ENCODE measurements at places on chromosomes 13 and 19.

GRCh38 chr19:18846862-18847548 lies 15.2 kb downstream of the UPF1 start:
- peak; percentile 57 for DNase-seq

DNA sequence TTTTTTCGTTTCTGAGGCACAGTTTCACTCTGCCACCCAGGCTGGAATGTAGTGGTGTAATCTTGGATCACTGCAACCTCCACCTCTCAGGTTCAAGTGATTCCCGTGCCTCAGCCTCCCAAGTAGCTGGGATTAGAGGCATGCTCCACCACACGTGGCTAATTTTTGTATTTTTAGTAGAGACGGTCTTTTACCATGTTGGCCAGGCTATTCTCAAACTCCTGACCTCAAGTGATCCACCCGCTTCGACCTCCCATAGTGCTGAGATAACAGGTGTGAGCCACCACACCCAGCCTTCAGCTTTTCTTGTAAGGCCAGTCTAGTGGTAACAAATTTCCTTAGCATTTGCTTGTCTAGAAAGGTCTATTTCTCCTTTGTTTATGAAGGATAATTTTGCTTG lies 46.2 kb downstream of the ZNF568 start:
- no peak for DNase-seq

- no peak for DNase-seq
These were observed 8.2 kb downstream of the NDUFA11 start for GRCh38 chr19:5895409-5895808.

DNA sequence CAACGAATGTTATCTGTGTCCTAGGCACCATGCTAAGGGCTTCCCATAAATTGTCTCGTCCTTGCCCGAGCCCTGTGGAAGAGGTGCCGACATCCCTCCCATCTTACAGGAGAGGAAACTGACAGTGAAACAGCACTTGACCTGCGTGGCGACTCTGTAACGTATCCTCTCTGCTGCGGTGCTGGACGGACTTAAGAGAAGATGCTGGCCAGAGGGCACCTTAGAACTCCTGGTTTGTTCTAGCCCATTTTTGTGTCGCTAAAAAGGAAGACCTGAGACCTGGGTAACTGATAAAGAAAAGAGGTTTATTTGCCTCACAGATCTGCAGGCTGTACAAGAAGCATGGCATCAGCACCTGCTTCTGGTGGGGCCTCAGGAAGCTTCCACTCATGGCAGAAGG lies 68.6 kb downstream of the KCTD15 start:
- no peak for DNase-seq

DNA sequence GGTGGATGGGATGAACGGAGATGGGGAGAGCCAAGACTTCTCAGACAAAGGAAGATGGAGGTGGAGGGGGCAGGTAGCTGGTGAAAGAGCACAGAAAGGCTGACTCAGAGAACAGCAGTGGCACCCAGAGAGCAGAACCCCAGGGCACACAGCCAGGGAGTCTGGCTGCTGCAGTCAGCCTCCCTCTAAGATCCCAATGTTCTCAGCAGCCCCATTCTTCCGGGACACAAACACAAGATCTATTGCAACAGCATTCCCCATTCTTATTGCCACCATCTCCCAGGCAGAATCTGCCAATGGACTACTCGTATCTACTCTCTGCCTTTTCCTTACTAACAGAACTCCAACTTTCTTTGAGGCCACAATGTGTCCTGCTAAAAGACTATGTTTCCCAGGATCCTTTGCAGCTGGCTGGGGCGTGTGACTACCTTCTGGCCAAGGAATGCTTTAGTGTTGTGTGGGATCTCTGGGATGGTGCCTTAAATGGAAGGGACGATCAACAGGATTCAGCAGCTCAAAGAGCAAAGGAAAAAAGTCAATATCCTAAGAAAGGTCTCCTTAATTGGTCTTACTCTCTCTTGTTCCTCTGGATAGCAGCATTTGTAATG lies 7.5 kb downstream of the THAP8 start:
- no peak for DNase-seq

DNA sequence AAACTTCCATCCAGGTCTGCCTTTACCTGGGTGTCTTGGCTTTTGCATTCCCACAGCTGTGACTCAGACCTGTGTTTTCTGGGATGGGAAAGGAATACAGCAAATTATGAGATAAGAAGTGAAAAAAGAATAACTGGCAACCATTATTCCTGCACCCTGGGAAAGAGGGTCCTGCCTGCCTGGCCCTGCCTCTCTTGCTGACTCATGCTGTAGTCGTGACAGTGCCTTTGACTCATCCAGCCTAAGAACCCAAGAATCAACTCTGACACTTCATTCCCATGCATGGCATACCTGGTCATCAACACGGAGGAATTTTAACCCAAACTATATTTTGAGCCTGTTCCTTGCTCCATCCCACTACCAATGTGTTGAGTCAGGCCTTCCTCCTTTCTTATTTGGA lies 185.4 kb upstream of the SERP2 start:
- peak; percentile 44 for DNase-seq

DNA sequence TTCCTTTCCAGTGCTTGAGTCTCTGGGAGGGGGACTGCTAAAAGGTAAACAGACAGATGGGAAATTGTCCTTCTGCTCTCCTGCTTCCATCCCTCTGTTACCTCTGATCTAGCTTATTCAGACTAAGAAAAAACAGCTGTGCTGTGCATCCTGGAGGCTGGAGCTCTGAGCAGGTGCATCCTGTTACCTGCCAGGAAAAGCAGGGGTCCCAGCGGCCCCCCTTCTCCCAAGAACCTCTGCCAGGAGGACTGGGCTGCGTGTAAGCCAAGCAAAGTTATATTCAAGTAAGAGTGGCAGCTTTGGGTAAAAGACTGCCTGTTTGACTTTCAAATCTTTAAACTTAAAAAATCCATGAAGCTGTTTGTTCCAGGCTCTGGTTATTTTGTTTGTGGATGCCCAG lies 75.1 kb downstream of the C13orf42 start:
- no peak for DNase-seq

- DNase-seq = no peak
These were observed 27.9 kb upstream of the IGFL1 start for GRCh38 chr19:46201454-46202310.

DNA sequence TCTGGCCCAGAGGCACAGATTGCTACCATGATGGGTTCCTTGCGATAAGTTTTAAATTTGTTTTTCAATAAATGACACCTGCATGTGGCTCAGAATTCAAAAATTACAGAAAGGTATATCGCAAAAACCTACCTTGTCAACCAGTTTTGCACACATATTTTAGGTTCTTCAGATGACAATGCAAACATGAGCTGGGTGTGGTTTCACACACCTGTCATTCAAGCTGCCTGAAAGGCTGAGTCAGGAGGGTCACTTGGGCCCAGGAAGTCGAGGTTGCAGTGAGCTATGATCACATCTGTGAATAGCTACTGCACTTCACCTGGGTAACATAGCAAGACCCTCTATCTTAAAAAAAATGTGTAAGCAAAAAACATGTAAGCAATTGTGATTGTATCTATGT lies 56.1 kb downstream of the DNM2 start:
- DNase-seq = no peak

DNA sequence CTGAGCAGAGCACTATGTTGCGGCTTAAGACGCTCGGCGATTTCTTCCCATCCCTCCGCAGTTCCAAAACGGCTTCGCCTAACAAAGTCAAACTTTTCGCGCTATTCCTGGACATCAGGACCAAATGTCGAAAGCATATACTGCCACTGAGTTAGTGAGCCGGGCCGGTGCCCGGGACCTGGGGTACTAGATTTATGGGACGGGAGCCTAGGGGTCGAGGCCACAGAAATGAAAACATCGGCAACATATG lies 699 bp downstream of the RCBTB2 start:
- no peak for DNase-seq

GRCh38 chr13:43316946-43317353 lies 293.6 kb downstream of the DNAJC15 start:
- no peak for DNase-seq

DNA sequence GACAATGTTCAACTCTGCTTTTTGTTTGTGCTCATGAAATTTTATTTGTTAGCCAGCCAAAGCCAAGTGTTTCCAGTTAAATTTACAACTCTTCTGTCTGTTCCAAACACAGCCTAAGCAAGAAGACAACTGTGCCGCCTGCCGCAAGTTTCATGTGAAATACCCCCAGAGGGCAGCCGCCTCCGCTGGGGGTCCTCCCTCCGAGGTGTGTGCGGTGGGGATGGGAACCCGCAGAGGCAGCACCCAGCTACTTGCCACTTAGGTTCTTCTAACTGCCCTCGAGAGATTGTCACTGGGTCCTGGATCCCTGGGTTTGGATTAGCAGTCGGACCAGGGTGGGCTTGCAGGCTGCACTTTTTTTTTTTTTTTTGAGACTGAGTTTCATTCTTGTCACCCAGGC lies 28.5 kb downstream of the ATP11A start:
- no peak for DNase-seq

DNA sequence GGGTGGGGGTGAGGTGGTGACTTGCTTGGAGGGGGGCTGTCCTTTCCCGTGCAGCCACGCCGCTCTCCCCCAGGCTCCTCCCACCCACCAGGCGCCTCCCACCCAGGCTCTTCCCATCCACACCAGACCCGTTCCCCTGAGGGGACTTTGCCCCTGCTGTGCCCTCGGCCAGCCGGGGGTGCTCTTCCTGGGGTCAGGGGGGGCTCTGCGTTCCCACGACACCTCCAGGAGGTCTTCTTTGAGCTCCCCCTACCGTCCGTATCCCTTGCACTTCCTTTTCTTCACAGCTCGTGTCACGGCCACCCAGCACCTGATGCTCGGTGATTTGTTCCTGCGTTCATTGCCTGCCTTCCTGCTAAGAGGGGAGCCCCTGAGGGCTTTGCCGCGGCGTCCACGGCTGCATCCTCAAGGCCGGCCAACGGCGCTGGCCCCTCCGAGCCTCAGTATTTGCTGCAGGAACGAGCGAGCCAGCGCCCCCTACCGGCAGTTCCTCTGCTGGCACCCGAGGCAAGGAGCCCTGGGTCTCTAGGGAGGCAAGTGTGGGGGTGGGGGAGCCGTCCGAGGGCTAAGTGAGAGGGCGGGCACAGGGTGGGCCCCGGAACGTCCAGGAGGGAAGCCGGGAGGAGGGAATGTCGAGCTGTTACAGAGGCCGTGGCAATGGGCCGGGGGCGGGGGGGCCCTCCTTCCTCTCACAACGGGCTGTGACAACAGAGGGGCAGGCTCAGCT lies 11.8 kb downstream of the LRRC4B start:
- DNase-seq = peak; percentile 85

DNA sequence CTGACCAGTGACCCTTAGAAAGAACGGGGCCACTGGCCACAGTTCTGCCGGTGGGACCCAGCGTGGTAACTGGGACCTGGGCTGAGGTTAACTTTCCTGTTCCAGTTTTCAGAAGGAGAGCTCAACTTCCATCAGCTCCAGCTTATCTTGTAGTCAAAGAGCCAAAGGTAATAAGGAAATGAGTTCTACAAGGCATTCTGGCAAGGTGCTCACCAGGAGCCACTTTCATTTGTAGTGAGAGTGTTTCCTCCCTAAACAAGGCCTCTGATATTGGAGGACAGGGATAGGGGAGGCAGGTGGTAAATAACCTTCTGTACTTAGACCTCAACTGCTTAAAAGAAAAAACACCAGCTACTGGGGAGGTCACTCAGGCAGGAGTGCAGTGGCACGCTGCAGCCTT lies 38.1 kb downstream of the PBX4 start:
- no peak for DNase-seq

DNA sequence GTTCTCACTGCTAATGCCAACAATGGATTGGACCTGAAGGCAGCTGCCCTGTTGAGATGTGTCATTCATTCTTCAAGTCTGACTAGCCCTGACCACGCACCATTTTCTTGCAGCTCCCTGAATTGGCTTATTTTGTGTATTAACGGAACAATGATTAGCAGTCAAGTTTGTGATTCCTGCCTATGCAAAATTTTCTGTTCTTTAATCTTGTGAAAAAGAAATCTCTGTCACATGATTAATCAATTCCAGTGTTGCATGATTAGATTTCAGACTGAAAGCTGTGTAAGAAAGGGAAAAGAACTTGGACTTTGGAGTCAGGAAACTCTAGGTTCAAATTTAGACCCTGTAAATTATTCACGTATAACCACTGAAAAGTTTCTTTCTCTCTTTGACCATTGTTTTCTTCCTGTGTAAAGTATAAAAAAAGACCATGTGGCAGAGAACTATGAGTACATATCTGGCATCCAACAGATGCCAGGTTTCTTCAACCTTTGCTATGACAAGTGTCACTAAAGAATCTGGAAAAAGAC lies 64.5 kb upstream of the SLC10A2 start:
- DNase-seq = peak; percentile 7

DNA sequence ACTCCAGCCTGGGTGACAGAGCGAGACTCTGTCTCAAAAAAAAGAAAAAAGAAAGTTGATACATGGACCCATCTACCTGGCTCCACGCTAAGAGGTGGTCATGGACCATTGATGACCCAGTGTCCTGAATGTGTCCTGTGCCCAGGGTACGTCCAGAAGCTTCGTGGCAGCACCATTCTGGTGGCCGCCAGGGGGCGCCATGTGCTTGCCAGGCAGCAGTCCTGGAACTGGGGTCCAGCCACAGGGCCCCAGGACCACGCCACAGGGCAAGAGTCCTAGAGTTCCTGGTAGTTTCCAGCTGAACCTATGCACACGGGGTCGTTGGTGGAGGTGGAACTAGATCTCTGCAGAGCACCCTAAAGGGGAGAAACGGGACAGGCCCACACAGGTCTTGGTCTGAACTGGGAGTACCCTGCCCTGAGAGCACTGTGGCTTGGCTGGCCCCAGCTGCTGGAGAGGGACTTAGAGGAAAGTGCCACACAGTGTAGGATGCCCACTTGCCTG lies 19.9 kb upstream of the FBXO27 start:
- DNase-seq = peak; percentile 64

- DNase-seq = no peak
These were observed 364.2 kb upstream of the SLC10A2 start for GRCh38 chr13:103430368-103430767.

- no peak for DNase-seq
These were observed 125.0 kb downstream of the URI1 start for GRCh38 chr19:30066781-30067759.

DNA sequence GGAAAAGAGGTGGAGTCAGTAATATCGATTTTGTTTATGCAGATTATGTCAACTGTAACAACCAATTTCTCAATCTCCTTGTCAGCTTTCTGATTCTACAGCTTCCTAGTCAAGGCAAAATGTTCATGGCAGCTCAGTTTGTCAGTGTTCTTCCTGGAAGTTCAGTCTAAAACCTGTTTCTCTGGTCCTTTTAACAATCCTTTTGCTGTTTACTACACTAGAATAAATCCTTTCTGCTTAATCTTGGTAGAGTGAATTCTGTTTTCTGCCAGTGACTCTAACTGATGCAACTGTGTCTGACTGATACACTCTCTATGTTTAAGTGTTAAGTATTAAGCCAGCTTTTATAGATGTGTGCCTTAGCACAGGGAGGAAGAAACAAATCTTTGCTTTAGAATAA lies 516.9 kb upstream of the KLF12 start:
- no peak for DNase-seq

DNA sequence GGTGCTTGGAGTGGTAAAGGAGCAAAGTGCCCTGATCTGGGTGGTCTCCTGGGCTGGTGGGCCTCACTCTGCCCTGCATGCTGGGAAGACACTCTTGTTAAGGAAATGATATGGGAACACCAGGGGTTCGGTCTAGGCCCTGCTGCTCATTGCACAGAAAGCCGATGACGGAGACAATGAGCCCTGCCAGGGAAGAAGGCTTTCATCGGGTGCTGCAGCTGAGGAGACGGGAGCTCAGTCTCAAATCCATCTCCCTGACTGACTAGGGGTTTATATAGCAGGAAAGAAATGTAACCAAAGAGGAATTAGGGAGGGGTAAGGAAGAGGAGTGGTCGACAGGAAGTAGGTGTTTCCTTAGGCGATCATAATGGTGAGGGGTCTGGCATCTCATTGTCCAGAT lies 253.4 kb downstream of the TEX29 start:
- DNase-seq = no peak

Measured in RKO (cell line).